ENCODE measurements at places on chromosomes 16 and 17.

DNA sequence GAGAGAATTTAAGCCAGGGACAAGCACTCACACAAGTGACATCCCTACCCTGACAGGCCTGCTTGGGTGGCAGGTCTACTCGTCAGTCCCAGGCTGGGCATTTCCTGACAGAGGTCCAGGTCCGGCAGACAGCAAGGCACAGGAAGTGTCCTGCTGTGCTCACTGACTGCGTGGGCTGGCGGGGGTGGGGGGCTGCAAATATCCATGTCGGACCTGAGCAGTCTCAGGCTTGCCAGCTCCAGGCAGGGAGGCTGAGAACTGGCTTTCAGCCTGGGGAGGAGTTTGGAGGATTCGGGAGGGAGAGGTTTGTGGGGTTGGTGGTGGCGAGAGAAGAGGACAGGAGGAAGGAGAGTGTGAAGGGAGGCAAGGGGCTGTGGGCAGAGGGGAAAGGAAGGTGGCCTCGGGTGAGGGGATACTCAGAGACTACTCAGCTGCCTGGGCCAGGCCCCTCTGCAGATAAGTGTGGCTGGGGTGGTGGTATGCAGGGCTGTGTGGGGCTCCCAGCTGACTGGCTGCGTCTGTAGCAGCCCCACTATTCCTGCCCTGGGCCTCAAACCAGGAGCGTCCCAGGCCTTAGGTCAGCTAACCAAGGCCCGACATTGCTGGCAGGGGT is 7.8 kb downstream of the HIC1 start:
- DNase-seq = no peak

DNA sequence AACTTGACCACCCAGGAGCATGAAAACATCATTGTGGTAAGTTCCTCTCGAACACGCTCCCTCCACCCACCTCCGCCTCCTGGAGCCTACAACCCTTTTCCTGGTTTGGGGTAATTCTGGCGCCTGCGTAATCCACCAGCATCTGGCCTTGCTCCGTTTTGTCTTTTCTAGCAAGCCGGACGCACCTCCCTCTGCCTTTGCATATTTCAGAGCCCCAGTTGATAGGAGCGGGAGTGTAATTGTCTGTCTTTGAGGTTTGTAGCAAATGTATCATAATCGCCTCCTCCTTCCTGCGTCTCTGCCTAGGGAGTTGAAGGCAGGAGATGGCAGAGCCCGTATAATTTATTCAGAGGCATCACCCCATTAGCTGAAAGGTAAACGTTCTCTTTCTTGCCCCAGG is 121.3 kb upstream of the PLCG2 start:
- no peak for DNase-seq

DNA sequence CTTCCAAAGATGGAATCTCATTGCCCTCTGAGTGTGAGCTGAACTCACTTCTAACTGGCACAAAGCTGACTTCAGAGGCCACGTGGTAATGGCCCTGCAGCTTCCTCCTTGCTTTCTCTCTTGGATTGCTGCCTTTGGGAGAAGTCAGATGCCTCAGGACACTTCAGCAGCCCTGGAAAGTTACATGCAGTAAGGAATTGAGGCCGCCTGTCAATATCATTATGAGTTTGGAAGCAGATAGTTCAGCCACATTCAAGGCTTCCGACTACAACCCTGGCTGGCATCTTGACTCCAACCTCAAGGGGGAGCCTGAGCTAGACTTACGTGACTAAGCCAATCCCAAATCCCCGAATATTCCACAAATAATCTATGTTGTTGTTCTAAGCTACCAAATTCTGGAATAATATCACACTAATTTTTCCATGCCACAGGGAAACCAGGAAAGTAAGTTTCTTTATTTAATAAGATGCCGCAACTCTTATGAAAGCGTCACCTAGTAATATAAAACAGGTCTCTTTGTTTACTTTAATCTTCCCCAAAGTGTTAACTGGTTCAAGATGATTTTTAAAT is 13.6 kb downstream of the CEP20 start:
- DNase-seq = no peak

DNA sequence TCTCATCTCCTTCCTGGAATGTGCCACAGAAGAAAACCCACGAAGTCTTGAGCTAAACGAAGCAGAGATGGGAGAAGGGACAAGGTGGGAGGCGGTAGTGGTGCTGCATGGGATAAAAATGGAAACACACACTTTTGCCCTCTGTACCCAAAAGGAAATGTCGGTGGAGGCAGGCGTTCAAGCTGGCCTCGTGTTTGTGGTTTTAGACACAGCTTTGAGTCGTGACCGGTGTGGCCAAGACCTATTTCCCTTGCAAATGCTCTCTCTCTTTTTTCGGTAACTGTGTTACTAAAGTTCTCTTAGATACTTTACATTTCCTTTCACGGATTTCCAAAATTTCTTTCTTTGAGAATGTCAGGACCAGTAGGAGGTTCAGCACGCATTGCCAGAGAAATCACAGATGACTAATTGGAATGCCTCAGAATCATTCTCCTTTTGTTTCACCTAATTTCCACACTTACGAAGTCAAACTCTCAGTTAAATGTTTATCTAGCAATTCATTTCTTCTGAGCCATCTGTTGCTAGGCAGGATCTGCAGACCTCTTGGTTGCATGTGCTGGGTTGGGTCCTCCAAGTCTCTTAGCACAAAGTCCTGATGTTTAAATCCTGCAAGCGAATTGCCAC is 412.3 kb downstream of the MAF start:
- no peak for DNase-seq

DNA sequence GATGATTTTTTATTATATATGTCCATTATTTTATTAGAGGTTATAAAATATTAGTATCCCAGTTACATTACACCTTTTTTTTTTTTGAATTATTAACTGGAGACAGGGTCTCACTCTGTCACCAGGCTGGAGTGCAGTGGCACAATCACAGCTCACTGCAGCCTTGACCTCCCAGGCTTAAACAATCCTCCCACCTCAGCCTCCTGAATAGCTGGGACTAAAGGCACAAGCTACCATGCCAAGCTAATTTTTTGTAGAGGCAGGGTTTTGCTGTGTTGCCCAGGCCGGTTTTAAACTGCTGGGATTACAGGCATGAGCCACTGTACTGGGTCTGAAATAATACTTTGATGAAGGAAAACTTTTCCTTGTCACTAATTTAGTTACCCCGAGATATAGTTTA is 63.6 kb downstream of the VMP1 start:
- no peak for DNase-seq

DNA sequence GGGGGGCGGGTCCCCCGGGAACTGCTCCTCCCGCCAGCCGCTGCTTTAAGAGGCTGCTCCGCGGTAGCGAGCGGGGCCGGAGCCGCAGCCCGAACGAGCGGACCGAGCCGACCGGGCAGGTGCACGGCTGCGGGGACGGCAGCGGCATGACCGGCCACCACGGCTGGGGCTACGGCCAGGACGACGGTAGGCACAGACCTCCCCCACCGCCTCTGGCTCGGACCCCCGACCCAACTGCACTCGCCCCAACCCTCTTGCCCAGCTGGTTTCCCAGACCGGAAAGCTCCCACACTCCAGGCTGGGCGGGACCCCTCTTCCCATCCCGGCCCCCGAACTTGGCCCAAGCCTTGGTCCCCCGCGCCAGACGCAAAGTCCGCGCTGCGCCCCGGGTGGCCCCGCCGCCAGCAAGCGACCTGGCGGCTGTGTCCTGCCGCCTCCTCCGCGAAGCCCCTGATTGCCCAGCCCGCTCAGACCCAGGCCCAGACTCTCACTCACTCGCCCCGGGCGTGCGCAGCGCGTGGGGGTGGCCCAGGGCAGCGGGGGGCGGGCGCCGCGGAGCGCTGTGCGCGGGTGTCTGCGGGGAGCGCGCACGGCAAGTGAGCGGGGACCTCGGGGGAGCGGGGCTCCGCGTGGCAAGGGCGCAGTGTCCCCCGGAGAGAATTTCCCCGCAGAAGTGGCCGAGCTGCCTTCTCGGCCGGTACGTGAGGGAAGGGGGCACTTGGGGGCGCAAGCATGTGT is at the start of gene CA7:
CA7 (plus strand) TSS at position 73 of the 738 bp plus-strand sequence; CDS start at position 147, 74 bp downstream.
- DNase-seq = no peak

DNA sequence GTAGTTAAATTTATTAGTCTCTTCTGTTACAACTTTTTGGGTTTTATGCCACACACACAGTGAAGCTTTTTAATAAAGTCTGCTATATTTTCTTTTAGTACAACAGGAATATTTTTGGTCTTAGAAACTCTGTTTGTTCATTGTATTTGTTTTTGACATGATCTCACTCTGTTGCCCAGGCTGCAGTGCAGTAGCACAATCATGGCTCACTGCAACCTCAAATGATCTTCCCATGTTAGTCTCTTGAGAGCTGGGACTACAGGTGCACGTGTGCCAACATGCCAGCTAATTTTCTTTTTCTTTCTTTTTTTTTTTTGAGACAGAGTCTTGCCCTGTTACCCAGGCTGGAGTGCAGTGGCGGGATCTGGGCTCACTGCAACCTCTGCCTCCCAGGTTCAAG is 27.1 kb downstream of the PPM1D start:
- no peak for DNase-seq

DNA sequence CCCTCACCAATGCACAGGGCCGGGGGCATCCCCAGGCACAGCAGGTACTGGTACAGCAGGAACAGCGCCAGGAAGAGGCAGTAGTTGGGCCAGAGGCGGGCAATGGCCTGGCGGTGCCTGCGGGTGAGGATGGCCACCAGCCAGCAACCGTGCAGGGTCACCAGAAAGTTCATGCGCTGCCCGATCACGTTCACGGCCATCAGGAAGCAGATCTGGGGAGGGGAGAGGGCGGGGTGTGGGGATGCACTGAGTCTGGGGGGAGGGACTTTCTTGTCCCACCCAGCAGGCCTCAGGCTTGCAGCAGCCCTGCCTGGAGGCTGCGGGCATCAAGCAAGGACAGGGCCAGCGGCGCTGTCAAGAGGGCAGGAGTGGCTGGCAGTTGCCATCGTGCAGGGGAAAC is 25.4 kb downstream of the CTU2 start:
- DNase-seq = no peak

- peak; percentile 18 for DNase-seq
Observed at GRCh38 chr17:31388770-31389656, 2.5 kb upstream of the RAB11FIP4 start.

- DNase-seq = no peak
Observed at GRCh38 chr17:8794636-8795035, 4.5 kb downstream of the MFSD6L start.

- DNase-seq = no peak
Observed at GRCh38 chr17:37465069-37465616, 24.5 kb upstream of the DUSP14 start.

GRCh38 chr17:17420082-17420481 is 56.7 kb upstream of the MED9 start:
- DNase-seq = no peak

GRCh38 chr17:44074231-44074910 is 3.8 kb downstream of the G6PC3 start:
- DNase-seq = no peak

GRCh38 chr16:61842666-61843065 is 193.6 kb downstream of the CDH8 start:
- DNase-seq = no peak

- DNase-seq = no peak
Observed at GRCh38 chr16:4081047-4081446, 35.2 kb downstream of the ADCY9 start.

- no peak for DNase-seq
Observed at GRCh38 chr16:66486773-66487579, 59.9 kb downstream of the BEAN1 start.
